ENCODE measurements at places on chromosomes 16 and 17. TPM values are rescaled to one million over a fixed set of nuclear protein-coding genes. Genes with fewer than 3 reads are reported as not detected.
A peak's percentile ranks its signal among the peaks of the same experiment; 100 is the strongest.

GRCh38 chr17:7886227-7887037, 2.2 kb upstream of the CHD3 start:
- no peak for DNase-seq

GRCh38 chr17:20096430-20096829, 87.3 kb downstream of the SPECC1 start:
- no peak for DNase-seq

GRCh38 chr16:19835196-19835595, 49.5 kb downstream of the GPRC5B start:
- no peak for DNase-seq

DNA sequence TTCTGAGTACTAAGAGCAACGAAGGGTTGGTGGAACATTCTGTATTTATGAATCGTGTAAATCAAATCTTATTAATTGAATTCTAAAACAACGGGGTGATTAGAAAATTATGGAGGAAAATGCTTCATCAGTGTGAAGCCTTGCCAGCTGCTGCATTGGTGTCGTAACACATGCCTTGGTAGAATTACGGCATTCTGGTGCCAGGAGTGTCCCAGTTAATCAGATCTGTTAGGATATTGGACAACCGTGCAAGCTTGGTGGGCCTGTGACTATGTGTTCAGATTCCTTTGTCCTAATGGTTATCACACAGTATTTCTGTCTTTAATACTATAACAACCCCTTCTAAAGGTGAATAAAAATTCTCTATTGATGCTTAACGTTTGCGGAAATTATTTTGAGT, 44.2 kb upstream of the TANC2 start:
- peak; percentile 74 for DNase-seq

DNA sequence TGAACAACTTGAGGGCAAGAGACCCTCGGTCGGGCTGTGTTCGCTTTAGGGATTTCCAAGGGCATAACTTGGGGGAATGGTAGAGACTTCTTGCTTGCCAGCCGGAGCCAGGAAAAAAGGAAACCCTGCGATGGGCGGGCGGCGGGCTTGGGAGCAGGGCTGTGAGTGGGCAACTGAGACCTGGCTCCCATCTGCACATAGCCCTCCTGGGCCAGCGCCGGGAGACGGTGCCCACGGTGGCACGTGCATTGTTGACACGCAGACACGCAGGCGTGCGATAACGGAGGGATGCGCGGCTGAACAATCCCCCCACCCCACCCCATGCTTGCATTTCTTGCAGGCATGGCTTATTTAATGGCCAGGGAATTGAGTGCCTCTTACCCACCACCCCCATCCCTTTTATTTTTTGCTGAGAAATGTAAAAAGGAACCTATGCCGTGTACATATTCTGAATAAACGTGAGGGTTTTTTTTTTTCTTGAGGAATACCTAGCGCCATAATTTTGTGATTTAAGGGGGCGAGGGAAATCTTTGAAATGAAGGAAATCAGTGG, 17.1 kb upstream of the ZFHX3 start:
- DNase-seq, result no peak

DNA sequence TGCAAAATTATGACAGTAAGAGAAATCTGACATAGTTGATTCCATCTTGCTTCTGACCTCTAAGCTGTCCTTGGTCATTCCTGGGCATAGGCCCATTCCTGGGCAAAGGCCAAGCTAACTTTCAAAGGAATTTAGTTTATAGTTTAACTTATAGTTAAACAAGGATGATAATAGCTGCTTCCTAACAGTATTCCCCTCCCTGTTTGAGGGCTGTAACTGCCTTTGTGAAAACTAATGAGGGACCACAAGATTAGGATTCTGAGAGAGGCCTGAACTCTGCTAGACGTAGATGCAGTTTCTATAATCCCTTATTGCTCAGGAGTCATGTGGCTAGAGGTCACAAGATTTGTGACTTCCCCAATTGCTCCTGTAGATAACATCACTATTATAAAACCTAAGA, 80.2 kb upstream of the ASIC2 start:
- DNase-seq, result no peak

- no peak for DNase-seq
Observed at GRCh38 chr16:83470416-83470815, 337.4 kb upstream of the HSBP1 start.

- no peak for DNase-seq
Observed at GRCh38 chr17:40841246-40841645, 18.8 kb upstream of the KRT10 start.

DNA sequence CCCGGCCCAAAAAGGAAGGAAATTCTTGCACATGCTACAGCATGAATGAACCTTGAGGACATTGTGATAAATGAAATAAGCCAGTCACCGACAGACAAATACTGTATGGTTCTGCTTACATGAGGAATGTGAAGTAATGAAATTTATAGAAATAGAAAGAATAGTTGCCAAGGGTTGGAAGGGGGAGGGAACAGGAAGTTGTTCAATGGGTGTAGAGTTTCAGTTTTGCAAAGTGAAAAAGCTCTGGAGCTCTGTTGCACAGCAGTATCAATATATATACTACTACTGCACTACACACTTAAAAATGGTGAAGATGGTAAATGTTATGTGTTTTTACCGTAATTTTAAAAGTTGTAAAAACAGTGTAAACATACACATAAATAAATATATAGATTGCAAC, 43.7 kb downstream of the PKD1L3 start:
- no peak for DNase-seq

DNA sequence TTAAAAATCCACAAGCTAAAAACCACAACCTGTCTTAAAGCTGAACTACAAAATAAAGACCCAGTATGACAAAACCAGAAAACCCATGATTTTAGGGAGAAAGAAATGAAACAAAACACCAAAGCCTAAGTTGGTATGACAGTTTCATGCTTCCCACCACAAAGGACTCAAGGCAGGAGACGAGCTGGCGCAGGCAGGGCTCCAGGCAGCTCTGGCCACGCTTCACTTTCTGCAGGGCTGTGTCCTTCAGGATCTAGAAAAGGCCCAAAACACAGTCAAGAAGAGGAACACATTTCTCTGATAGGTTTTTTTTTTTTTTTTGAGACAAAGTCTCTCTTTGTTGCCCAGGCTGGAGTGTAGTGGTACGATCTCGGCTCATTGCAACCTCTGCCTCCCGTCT, 75.3 kb downstream of the WDR59 start:
- DNase-seq, result no peak

- no peak for DNase-seq
Observed at GRCh38 chr17:57328109-57328882, 72.0 kb downstream of the MSI2 start.

DNA sequence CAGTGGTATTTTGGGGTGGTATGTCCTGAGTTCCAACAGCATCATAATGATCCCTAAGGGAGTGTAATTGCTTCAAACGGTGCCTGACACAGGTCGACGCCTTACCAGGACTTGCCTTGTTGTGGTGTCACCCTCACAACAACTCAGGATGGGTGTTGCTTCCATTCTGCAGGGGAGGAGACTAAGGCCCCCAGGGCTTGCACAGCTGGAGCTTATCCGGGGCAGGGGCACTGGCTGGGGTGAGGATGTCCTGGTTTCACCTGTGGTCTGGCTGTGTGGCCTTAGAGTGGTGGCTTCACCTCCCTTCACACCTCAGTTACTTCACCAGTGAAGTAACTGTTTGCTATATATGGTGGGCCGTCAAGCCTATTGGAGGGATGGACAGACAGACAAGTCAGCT, 23.3 kb downstream of the LLGL2 start:
- DNase-seq, result no peak

The ITFG1 gene
- total RNA-seq, result 32.2 TPM

The CRYM gene
- total RNA-seq, result not detected

The C17orf50 gene
- not detected for total RNA-seq

Measured in esophagus muscularis mucosa (tissue), 4 donors.